NK-92 treated with Interleukin-12 subunit alpha and Interleukin-12 subunit beta, amount 100 ng/mL, for 24 hours (cell line): ENCODE measurements at places on chromosomes 2 and 18.

DNA sequence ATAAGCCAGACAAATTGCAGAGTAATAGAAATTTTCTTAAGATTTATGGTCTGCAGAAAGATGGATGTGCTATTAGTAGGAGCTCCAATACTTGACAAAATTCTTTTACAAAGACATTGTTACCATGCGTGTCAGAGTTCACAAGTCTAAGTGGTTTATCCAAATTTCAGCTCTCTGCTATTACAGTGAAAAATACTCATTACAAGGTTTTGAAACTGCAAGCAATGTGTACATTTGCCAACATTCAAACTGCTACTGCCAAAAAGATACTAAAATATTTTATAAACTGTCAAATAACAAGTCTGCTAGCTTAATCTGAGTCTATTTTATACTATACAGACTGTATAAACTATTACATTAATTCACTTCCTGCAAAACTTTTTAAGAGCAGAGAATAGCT, 1341.5 kb upstream of the ACVR2A start:
- no peak for DNase-seq

GRCh38 chr2:70927641-70928040, 8.1 kb upstream of the ATP6V1B1 start:
- no peak for DNase-seq

- DNase-seq, result no peak
Observed at GRCh38 chr2:37812414-37812813, 112.7 kb upstream of the RMDN2 start.

DNA sequence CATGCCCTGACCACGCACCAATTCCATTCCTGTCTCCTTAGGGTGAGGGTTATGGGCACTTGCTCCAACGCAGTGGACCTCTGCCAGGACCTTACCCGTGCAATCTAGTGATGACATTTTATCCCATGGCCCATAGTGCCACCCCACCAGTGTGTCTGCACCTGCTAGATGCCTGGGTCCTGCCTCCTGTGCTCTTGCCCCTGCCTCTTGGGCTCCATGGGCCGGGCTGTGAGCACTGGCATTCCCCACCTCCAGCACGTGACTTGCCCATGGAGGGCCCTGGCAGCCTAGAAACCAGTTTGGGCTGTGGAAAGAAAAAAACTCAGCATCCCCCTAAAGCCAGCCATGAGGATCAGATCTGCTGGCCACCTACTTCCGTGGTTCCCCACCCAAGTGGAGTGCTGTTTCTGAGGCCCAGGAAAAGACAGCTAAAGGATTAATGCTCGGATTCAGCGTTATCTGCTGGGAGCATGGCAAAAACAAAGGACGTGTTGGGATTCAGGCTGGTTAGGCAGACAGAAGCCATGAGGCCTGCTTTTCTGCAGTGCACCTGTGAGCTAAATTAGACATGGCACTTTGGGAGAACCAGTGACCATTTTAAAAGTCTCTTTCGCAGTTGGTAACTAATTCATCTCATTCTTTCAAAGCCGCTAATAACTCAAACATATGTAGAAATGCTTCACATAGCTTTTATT, 129.2 kb downstream of the ALPK2 start:
- DNase-seq, result no peak

GRCh38 chr18:55552526-55553189, 35.3 kb downstream of the TCF4 start:
- DNase-seq, result no peak

DNA sequence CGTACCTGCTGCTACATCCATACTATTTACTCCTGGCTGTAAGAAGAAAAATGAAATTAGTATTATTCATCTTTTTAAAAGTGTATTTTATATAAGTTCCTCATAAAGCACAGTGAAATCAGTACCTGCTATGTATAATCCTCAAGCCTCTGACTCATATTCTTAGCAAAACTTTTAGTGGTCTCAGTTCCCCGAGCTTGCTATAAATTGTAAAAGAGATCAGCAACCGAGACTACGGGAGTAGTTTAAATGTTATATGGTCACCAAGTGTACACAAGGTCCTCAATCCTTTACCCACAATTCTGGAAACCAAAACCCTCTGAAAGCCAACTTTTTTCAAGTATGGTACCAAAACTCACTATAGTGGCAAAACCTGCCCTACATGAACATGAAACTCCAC, 24.2 kb downstream of the PRPF40A start:
- DNase-seq, result no peak

DNA sequence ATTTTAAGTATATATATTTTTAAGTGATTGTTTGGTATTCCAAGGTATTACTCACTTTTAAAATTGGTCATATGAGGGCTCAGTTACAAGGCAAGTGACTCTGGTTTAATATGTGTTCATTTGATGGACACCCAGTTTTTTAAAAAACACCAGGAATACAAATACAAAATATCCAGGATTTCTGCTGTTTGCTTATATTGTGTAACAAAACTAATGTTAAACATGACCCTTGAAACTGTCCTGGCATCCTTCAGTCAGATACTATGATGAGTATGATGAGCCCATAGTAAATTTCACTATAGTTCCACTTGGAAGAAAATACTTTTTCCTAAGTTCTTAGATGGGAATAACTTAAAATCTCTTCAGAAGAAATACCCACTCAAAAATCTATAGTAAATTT, 11.4 kb upstream of the ONECUT2 start:
- no peak for DNase-seq

DNA sequence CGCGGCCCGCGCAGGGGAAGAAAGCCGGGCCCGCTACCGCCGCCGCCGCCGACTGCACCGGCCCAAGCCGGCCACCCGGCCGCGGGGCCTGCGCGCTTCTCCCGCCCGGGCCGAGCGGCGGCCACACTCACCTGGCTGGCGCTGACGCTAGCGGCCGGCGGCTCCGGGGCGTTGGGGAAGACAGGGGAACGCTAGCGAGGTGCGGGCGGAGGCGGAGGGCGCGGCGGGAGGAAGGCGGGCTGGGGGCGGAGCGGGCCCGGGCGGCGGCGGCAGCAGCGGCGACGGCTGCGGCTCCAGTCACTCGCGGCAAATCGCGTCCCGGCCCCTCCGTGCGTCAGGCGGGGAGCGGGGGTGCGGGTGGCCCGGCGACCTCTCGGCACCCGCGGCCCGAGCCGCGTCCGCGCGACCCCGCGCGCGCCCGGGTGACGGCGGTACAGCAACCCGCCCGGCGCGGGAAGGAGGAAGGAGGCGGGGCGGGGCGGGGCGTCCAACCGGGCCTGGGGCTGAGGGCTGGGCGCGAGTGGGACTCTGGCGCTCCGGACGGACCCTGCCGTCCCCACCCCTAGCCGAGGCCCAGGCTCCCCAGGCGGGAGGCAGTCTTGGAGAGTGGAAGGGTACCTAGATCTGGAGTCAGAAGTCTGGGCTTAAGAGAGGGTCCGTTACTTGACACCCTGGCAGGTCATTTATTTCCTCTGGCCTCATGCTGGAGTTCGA, at the start of gene SESTD1:
TSS of gene SESTD1 (minus strand) at position 465 of the 714 bp plus-strand sequence. CDS start 72,991 bp downstream, outside the sequence.
- DNase-seq, result no peak

GRCh38 chr18:41886126-41886807, 68.8 kb upstream of the PIK3C3 start:
- no peak for DNase-seq

GRCh38 chr2:9333591-9334171, 89.6 kb downstream of the ITGB1BP1 start:
- no peak for DNase-seq

GRCh38 chr2:123453046-123453700, 571.9 kb upstream of the CNTNAP5 start:
- no peak for DNase-seq

DNA sequence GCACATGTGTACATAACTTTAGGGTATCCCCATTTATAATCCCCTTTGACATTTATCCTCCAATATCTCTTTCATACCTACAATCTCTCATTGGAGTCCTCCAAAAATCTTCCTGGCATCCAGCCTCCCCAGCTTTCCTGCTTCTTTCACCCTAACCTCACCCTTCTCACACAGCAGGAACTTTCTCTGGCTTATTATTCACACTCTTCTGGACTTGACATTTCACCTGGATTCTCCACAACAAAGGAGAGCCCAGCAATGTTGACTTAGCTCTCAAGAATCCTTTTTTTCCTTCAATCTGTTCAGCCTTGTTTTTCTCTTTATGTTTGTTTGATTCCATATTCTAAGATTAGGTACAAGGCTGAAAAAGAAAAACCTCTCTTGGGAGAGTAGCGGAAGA, 783.6 kb upstream of the ACVR2A start:
- no peak for DNase-seq
